ENCODE measurements at places on chromosomes 5 and 9.

GRCh38 chr9:128242828-128243214, 33.0 kb downstream of the GOLGA2 start:
- no peak for DNase-seq

DNA sequence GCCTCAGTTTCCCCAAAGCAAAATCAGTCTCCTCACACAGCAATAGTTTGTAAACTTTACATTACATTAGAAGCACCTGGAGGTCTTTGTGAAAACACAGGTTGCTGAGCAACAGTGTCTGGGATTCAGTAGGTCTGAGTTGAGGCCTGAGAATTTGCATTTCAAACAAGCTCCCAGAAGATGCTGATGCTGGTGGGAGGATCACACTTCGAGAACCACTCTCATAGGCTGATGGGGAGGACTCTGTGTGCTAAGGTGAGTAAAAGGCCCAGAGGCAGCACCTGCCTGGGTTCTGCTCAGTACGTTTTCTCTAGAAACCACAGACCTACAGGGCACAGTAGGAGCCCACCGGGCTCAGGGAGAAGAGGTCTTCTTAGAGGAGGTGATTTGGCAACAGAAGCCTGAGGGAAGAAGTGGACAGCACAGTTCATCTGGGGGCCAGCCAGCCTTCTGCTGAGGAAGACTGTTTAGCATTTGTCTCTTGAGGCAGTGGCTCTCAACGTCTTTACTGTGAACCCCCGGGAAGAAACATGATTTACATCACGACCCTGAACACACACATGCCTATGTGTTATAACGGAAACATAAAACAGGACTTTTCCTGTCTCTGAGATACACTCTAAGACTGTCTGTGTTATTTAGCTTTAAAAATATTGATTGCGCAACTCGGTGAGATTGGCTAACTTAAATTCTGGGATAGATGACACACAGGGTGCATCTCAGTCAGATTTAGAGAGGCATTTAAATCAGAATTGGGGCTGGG, 24.8 kb upstream of the DENND1A start:
- no peak for DNase-seq

DNA sequence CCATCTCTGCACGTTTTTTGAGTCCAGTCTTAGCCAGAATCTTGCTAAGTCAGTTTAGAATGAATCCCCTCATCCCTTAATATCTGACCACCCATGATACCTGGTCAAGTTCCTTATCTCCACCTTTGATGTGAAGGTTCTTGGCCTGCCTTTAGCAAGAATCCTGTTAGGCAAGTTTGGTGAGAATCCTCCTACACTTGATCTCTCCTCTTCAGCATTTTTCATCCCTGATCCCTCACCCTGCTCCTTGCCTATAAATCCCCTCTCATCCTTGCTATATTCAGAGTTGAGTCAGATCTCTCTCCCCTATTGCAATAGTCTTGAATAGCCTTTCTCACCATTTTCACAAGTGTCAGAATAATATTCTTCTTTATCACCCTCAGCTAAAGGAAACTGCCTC, 31.0 kb downstream of the SMIM23 start:
- DNase-seq = no peak

GRCh38 chr5:54595721-54596120, 78.2 kb downstream of the SNX18 start:
- no peak for DNase-seq

- DNase-seq = no peak
These were observed 118.7 kb downstream of the RXRA start for GRCh38 chr9:134445000-134445399.

GRCh38 chr5:6615034-6615815, 17.6 kb downstream of the NSUN2 start:
- no peak for DNase-seq

All from mammary epithelial cell (primary cell).